ENCODE measurements at places on chromosomes 5 and 9. TPM values are rescaled to one million over a fixed set of nuclear protein-coding genes. Genes with fewer than 3 reads are reported as not detected.

GRCh38 chr9:112042244-112042638, 132.9 kb downstream of the SUSD1 start:
- H3K36me3 ChIP-seq, result no peaks in the 10 kb centered on the region
- H3K4me3 ChIP-seq, result no peak overlapping the region
- DNase-seq, result no peak
- no peaks in the 10 kb centered on the region for H3K27me3 ChIP-seq

DNA sequence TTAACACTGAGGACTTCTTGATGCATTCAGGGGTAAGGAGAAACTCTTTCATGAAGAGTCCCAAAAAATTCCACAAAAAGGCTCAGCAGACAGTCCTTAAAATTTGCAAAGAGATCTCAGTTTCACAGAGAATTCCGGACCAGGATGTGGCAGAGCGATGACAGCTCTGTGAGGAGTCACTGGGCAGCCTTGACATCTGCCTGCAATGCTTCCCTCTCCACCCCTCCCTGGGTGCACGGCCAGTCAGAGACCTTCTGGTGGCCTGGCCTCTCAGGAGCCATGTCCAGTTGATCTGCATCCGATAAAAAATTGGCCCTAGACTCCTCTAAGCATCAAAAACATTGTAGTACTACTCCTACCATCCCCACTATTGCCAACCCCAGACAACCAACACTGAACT, 76.8 kb downstream of the MACROH2A1 start:
- no peaks in the 10 kb centered on the region for H3K27me3 ChIP-seq
- no peak overlapping the region for H3K4me3 ChIP-seq
- H3K36me3 ChIP-seq, result no peaks in the 10 kb centered on the region

DNA sequence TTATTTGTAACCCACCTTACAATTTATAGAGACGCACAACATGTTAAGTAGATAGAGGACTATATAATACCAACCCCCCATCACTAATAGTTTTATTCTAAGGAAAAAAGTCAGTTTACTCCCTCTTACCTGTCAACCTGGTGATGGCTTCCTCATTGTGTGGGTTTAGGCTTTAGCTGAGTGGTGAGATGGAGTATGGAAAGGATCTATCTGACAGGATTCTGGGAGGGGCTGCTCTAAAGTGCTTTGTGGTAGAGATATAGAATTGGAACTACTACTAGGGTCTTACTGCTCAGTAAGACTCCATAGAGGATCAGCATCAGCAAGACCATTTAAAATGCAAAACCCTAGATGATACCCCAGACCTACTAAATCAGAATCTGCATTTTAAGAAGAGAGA, 82.1 kb upstream of the IFNE start:
- DNase-seq, result no peak
- H3K27me3 ChIP-seq, result no peaks in the 10 kb centered on the region
- H3K27ac ChIP-seq, result no peak overlapping the region
- H3K4me1 ChIP-seq, result peaks cover 1% of the 10 kb centered on the region

GRCh38 chr9:129669141-129669718, 3.8 kb downstream of the PRRX2 start:
- H3K4me3 ChIP-seq, result no peak overlapping the region
- no peaks in the 10 kb centered on the region for H3K27me3 ChIP-seq
- no peak overlapping the region for H3K27ac ChIP-seq
- no peaks in the 10 kb centered on the region for H3K4me1 ChIP-seq
- DNase-seq, result no peak
- H3K36me3 ChIP-seq, result no peaks in the 10 kb centered on the region

GRCh38 chr5:115985802-115986757, 23.8 kb downstream of the LVRN start:
- no peaks in the 10 kb centered on the region for H3K36me3 ChIP-seq
- H3K4me3 ChIP-seq, result no peak overlapping the region
- peaks cover 12% of the 10 kb centered on the region for H3K4me1 ChIP-seq

DNA sequence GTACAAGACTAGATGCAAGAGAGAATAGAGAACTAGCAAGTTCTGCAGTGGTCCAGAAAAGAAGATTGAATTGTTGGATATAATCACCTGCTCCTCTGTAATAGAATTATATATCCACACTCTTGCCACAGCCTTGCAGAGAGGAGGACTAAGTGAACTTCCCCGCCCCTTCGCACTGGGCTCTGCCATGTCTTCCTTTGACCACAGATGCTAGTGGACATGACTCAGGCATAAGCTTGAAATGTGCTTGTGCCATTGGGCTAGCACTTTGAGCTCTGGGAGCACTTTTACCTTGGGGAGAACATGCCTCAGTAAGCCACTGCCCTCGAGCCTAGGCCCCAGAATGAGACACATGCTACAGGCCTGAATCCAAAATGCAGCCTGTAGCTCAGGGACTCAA, 113.5 kb upstream of the RASA1 start:
- H3K27ac ChIP-seq, result no peak overlapping the region
- no peaks in the 10 kb centered on the region for H3K36me3 ChIP-seq
- no peaks in the 10 kb centered on the region for H3K4me1 ChIP-seq
- H3K4me3 ChIP-seq, result no peak overlapping the region
- no peak for DNase-seq

DNA sequence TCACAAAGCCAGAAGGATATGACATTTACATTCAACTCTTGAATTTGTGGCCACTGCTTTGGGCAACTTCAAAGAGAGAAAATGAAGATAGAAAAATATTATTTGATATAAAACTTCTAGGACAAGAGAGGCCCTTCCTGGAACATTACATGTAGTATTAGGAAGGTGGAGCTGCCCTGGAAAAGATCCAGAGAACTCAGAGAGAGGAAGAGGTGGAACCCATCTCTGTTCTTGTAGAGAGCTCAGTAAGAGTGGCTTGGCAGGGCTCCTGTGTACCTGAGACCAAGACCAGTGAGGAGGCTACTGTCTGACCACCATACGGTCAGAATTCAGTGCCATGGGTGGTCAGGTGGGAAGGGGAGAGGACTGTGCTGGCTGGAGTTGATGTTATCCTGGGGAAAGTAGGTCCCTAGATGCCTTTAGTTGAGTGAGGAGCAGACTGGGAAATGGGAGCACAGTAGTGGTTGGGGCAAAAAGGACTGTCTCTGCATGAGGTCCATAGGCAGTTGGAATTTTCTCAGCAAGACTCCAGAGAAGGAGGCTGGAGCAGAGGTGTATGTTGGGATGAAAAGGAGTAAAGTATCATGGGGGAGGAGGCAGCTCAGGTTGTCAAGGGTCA, 7.6 kb downstream of the TGFBI start:
- no peak for DNase-seq
- H3K36me3 ChIP-seq, result no peaks in the 10 kb centered on the region
- no peaks in the 10 kb centered on the region for H3K4me1 ChIP-seq

GRCh38 chr5:88813244-88813643, 69.7 kb downstream of the MEF2C start:
- no peaks in the 10 kb centered on the region for H3K36me3 ChIP-seq
- H3K27me3 ChIP-seq, result no peaks in the 10 kb centered on the region
- H3K27ac ChIP-seq, result no peak overlapping the region
- no peaks in the 10 kb centered on the region for H3K4me1 ChIP-seq
- H3K4me3 ChIP-seq, result no peak overlapping the region

DNA sequence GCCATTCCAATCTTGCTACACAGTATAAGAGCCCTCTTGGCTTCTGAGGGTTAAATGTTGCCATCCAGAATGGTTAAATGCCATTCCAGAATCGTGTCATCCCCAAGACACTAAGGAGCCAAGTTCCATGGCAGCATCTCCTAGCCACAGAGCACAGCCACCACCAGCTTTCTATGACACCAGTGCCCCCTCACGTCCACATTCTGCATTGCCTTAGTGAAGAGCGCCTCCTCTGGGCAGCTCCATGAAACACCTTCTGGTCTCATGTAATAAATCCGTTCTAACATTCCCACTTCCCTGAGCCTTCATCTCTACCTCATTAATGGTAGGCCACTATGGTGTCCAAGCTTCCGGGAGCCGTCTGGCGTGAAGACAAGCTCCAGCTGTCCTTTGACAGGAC, 12.4 kb downstream of the CBY3 start:
- DNase-seq, result no peak
- H3K4me3 ChIP-seq, result no peak overlapping the region
- no peaks in the 10 kb centered on the region for H3K27me3 ChIP-seq
- H3K4me1 ChIP-seq, result no peaks in the 10 kb centered on the region
- no peak overlapping the region for H3K27ac ChIP-seq
- H3K36me3 ChIP-seq, result no peaks in the 10 kb centered on the region

- peak; percentile 48 for DNase-seq
- H3K4me1 ChIP-seq, result no peaks in the 10 kb centered on the region
- no peak overlapping the region for H3K27ac ChIP-seq
- H3K4me3 ChIP-seq, result no peak overlapping the region
- no peaks in the 10 kb centered on the region for H3K27me3 ChIP-seq
- H3K36me3 ChIP-seq, result no peaks in the 10 kb centered on the region
These were observed 272.5 kb downstream of the EPB41L4A start for GRCh38 chr5:112146323-112147226.

- no peak overlapping the region for H3K4me3 ChIP-seq
- no peak for DNase-seq
- H3K36me3 ChIP-seq, result no peaks in the 10 kb centered on the region
- peaks cover 7% of the 10 kb centered on the region for H3K4me1 ChIP-seq
These were observed 6.2 kb downstream of the ZBED3 start for GRCh38 chr5:77080905-77081304.

- no peak overlapping the region for H3K4me3 ChIP-seq
- H3K27me3 ChIP-seq, result no peaks in the 10 kb centered on the region
- H3K4me1 ChIP-seq, result no peaks in the 10 kb centered on the region
- no peak for DNase-seq
These were observed 87.1 kb downstream of the HMHB1 start for GRCh38 chr5:143898916-143899591.

DNA sequence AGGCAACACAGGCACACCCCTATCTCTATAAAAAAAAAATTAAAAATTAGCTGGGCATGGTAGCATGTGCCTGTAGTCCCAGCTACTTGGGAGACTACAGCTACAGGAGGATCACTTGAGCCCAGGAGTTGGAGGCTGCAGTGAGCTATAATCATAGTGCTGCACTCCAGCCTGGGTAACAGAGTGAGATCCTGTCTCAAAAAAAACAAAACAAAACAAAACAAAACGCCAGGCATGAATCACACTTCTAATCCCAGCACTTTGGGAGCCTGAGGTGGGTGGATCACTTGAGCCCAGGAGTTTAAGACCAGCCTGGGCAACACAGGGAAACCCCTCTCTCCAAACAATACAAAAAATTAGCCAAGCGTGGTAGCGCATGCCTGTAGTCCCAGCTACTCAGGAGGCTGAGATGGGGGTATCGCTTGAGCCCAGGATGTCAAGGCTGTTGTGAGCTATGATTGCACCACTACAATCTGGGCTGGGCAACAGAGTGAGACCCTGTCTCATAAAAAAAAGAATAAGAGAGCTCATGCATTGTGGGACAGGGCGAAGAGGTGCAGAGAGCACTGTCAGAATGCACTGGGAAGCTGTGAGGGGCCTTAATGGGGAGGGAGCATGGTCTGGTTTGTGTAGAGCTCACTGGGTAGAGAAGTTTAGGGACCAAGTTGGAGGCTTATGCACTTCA, 8.4 kb upstream of the SAP30L start:
- H3K27me3 ChIP-seq, result no peaks in the 10 kb centered on the region
- H3K4me3 ChIP-seq, result no peak overlapping the region
- no peak overlapping the region for H3K27ac ChIP-seq
- no peaks in the 10 kb centered on the region for H3K4me1 ChIP-seq

DNA sequence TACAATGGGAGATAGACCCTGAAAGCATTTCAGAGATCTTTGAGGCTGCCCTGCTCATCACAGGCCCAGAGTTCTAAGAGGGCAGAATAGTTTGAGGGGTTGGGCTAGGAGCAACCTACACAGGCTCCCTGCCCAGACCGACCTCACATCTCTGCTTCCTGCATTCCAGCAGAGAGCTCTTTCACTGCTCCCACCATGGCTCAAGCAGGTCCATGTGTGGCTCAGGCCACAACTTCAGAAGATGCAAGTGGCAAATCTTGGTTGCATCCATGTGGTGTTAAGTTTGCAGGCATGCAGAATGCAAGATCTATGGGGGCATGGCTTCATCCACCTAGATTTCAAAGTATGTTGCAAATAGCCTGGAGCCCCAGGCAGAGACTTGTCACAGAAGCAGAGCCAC, 39.0 kb downstream of the GDA start:
- H3K27me3 ChIP-seq, result no peaks in the 10 kb centered on the region
- no peak for DNase-seq
- no peaks in the 10 kb centered on the region for H3K36me3 ChIP-seq
- H3K4me1 ChIP-seq, result no peaks in the 10 kb centered on the region
- H3K27ac ChIP-seq, result no peak overlapping the region
- H3K4me3 ChIP-seq, result no peak overlapping the region

- H3K27me3 ChIP-seq, result no peaks in the 10 kb centered on the region
- no peaks in the 10 kb centered on the region for H3K4me1 ChIP-seq
- H3K4me3 ChIP-seq, result no peak overlapping the region
- no peak overlapping the region for H3K27ac ChIP-seq
- no peaks in the 10 kb centered on the region for H3K36me3 ChIP-seq
These were observed 29.7 kb upstream of the FAM169A start for GRCh38 chr5:74895906-74896305.

- H3K4me3 ChIP-seq, result no peak overlapping the region
- no peaks in the 10 kb centered on the region for H3K4me1 ChIP-seq
- no peaks in the 10 kb centered on the region for H3K27me3 ChIP-seq
- no peaks in the 10 kb centered on the region for H3K36me3 ChIP-seq
- no peak overlapping the region for H3K27ac ChIP-seq
- no peak for DNase-seq
These were observed 1333.7 kb upstream of the WWC1 start for GRCh38 chr5:166957782-166958181.

GRCh38 chr5:32339198-32339597, 26.5 kb upstream of the MTMR12 start:
- H3K4me1 ChIP-seq, result no peaks in the 10 kb centered on the region
- no peak overlapping the region for H3K27ac ChIP-seq
- no peaks in the 10 kb centered on the region for H3K27me3 ChIP-seq
- H3K4me3 ChIP-seq, result no peak overlapping the region
- H3K36me3 ChIP-seq, result no peaks in the 10 kb centered on the region

DNA sequence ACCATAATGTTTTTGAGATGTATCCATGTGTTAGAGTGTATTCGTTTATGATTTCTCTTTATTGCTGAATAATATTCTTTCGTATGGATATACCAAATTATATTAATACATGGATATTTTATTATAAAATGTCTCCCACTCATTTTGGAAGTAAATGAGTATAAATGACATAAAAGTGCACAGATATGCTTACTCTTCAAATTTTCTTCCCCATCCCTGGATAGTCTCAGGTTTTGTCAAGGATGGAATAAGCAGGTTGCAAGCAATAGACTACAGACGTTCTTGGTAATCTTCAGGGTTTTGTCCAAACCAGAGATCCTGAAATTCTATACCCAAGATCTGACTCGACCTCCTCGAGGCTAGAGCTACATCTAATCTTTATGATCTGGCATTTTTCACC, 50.7 kb downstream of the NIPAL4 start:
- no peaks in the 10 kb centered on the region for H3K36me3 ChIP-seq
- DNase-seq, result no peak
- H3K4me1 ChIP-seq, result no peaks in the 10 kb centered on the region
- no peak overlapping the region for H3K4me3 ChIP-seq
- H3K27ac ChIP-seq, result no peak overlapping the region

- no peaks in the 10 kb centered on the region for H3K4me1 ChIP-seq
- no peak overlapping the region for H3K27ac ChIP-seq
- H3K27me3 ChIP-seq, result no peaks in the 10 kb centered on the region
- no peak overlapping the region for H3K4me3 ChIP-seq
- H3K36me3 ChIP-seq, result no peaks in the 10 kb centered on the region
These were observed 22.7 kb upstream of the PCSK1 start for GRCh38 chr5:96455789-96456188.

The IL7R gene
- total RNA-seq, result 0.56 TPM

The PCDHA6 gene
- total RNA-seq, result 0.92 TPM

The TEX48 gene
- not detected for total RNA-seq

The RNF183 gene
- 0.22 TPM for total RNA-seq

The TERT gene
- total RNA-seq, result not detected
